T47D (cell line): ENCODE measurements at places on chromosomes 3 and 15.

DNA sequence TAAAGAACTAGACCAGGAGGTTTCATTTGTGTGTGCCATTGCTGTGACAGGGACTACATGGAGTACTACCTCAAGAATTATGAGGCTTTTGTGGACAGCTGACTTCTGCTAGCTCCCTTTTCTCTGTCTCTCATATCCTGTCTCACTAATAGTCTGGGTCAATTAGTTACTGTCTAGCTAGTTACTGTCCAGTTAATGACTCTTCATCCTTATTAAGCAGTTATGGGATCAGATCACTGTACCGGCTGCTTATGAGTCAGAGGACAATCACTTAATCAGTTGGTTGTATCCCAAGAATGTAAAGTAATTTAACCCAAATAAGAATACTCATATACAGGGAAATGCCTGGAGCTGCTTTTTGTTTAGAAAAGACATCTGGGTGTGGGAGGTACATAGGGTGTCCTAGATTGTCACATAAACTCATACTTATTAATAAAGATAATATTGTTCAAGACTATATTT is 158.0 kb downstream of the CDIN1 start:
- no peak for DNase-seq

DNA sequence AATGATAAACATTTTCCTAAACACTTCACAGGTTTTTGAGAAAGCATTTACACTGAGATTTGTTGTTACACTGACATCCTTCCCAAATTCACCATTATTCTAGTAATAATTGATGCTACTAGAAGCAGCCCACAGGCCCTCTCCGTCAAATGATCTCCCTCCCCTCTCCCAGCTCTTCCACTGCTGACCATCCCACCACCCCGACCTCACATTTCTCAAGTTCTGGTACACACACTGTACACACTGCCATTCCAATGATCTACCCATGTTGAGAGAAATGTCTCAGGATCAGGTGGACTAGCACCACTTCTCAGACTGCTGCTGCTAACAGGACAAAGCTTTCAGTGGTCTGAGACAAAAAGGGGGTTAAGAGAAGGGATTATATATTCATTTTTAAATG is 3.5 kb downstream of the TBC1D5 start:
- no peak for DNase-seq

DNA sequence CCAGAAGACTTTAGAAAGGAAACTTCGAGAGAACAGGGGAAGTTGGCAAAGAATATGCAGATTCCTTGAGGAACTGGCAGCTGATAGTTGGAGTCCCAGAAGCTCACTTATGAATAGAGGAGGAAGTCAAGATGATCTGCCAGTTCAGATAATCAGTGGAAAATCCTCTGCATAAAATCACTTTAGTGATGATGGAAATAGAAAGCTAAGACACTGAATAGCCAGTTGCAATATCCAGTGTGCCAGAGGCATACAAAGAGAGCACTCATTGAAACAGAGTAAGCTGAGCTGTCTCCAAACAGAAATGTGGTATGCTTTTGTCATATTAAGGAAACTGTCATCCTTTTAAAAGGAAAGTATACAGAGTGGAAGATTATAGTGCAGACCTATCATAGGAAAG is 1207.6 kb downstream of the OTOL1 start:
- DNase-seq: no peak

DNA sequence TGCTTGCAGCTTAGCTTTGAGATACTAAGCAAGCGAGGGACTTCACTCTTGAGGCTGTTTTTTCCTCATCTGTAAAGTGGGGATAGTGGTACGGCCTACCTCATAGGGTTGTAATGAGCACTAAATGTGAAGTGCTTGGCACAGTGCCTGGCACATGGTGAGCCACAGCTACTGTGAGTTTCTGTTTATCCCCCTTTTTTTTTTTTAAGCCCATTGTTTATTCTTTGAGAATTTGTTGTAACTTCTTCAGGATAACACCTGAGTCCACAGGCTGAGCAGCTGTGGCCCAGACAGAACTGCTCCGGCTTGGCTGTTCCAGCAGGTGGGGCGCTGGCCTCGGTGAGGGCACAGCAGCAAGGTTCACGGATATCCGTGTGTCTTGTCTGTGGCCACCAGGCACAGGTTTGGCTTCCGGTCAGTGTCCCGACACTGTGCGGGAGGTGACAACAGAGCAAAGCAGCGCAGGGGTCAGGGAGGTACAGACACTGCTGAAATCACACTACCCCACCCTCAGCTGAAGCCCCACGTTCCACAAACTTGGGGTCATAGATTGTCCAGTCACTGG is 7.3 kb upstream of the ISG20 start:
- DNase-seq: no peak

DNA sequence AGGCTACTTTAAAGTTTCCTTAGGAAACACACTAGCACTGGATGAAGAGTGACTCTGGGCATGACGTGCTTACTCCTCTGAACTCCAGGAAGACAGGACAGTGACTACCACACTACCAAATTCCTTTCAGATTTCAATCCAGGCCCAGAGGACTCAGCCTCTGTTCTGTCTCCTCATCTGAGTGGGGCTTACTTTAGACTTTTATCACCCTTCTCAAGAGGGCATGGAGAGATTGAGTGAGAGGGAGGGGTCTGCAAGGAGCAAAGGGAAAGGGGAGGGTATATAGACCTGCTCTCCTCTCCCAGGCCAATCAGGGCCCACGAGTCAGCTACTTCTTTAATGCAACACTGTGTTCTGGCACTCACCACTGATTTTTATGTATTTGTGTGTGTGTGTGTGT is 29.4 kb upstream of the RSL24D1 start:
- DNase-seq: no peak

DNA sequence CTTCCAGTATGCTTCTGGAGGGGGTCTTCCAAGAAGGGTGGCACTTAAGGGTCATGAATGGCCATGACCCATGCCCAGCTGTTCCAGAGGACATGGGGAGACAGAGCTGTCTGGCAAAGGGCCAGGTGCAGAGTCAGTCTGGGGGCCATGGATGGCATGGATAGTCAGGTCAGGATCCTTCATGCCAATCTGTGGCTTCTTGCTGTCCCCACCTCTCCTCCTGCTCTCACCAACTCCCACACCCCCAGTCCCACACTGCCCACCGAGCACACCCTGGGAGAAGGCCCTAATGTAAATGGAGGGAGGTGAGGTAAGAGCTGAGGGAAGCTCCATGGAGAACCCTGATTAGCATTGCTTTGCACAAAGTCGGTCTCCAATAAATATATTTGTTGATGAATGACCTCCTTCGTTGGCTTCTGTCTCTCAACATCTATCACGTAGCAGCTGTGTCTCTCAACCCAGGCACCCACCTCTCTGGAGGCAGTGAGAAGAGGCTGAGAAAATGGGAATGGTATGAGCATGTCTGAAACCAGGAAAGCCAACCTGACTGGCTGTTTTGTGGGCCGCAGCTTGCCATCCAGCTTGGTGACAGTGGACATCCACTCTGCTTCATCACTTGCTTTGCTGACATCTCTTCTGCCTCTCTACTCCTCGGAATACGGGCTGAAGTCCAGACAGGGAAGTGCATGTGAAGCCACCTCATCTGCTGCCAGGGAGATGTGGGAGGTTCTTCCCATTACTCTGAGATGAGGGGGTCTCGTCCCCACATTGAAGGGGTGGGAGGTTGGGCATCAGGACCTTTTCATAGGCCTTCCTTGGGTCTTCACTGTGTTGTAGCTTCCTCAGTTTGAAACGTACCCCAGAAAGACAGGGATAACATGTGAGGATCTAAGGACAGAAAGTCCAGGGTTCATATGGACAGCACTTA is 37.7 kb upstream of the RAB6B start:
- no peak for DNase-seq

DNA sequence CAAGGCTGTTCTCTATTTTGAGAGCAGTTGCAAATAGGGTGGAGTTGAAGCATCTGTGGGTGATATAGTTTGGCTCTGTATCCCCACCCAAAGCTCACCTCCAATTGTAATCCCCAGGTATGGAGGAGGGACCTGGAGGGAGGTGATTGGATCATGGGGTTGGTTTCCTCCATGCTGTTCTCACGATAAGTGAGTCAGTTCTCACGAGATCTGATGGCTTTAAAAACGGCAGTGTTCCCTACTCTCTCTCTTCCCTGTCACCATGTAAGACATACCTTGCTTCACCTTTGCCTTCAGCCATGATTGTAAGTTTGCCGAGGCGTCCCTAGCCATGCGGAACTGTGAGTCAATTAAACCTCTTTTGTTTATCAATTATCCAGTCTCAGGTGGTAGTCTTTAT is 21.0 kb downstream of the CHST2 start:
- DNase-seq: no peak

- no peak for DNase-seq
Observed at GRCh38 chr3:64956711-64957325, 269.0 kb upstream of the ADAMTS9 start.

- DNase-seq: no peak
Observed at GRCh38 chr3:44055951-44056350, 185.7 kb upstream of the TOPAZ1 start.

DNA sequence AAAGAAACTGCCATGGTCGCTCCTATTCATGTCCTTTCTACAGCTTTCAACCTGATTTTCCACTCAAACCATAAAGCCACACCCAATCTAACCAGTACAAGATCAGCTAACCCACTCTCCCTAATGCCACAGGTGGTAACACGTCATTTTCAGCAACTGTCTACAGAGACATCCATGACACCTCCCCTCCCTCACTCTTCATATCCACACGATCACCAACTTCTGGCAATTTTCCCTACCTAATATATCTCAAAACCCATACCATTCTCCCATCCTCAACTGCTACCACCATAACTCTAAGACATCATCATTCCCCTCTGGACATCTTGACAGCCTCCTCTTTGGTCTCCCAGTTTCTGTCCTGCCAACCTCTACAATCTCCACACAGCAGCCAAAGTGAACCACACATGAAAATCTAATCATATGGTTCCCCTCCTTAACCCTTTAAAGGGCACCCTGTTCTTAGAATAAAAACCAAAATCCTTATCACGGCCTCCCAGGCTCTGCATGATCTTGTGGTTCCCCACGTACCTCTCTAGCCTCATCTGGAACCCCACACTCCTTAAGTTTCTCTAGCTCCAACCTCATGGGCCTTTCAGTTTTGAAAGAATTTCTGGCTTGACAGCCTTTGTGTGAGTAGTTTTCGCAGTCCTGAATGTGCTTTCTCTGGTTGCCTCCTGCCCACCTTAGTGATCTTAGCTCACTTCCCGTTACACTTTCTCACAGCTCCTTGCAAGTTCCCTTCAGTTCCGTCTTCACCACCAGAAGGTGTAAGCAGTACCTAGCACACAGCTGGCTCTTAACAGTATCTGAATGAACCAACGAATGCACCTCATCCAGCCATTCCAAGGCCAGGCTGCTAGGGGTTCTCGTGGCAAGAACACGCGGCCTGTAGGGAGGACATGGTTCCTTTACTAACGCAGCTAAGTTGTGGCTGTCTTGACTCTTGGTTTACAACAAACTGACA is 33.4 kb downstream of the SPINK8 start:
- no peak for DNase-seq

DNA sequence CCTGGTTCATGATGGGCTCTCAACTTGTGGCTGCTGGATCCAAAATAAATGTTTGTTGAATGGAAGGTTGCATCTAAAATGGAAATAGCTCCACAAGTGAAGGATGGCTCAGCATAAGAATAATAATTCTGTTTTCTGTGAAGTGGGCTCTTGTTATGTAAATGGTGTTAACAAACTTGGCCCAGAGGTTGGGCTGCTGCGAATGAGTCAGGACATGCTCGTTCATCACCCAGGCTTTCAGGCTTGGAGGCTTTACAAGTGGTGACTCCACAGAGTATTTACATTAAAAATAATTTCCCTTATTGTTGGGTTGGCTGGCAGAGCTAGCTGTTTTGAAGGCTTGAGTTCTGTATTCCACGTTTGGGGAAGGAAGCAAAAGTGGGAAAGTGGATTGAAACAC is 60.5 kb downstream of the ITGB5 start:
- DNase-seq: no peak
